Activated B cell treated with CpG ODN at 0.5 μM for 24 hours (primary cell): ENCODE measurements at places on chromosomes 16 and 17.

GRCh38 chr16:62019851-62020250, 16.4 kb downstream of the CDH8 start:
- DNase-seq, result no peak

DNA sequence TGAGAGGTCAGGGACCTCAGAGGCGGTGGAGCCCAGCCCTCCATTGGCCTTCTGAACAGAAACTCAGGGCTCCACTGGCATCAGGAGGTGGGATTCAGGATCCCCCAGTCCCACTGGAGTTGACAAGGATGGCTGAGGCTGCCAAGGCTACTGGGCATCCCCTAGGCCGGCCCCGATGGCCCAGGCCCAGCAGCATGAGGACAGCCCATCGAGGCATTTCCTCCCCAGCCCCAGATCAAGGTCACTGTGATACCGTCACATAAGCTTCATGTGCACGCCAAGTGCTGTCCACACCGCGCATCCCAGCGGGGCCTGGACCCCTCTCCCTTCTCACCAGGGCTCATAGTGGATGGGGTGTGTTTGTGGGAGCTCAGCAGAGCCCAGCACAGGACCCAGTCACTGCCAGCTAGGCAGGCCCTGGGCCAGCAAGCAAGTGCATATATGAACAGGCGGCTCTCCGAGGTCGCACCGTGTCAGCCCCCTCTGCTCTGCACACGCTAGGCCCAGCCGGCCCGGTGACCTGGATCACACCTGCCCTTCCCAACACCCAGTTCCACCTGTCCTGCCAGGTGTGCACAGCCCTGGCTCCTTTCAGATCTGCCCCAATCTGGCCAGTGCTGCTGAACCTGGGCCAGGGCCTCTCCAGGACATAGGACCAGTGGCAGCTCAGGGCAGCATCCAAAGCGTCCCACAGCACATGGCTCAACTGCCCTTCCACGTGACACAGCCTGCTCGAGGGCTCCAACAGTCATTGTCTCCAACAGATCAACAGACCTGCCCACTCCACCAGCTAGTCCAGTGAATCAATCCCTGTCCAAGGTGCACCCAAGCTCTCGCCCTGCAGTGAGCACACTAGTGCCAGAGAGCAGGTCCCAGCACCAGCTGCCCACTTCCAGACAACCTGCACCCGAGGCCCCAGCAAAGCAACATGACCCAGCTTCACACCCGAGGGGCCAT, 32.8 kb upstream of the RASD1 start:
- DNase-seq, result no peak

DNA sequence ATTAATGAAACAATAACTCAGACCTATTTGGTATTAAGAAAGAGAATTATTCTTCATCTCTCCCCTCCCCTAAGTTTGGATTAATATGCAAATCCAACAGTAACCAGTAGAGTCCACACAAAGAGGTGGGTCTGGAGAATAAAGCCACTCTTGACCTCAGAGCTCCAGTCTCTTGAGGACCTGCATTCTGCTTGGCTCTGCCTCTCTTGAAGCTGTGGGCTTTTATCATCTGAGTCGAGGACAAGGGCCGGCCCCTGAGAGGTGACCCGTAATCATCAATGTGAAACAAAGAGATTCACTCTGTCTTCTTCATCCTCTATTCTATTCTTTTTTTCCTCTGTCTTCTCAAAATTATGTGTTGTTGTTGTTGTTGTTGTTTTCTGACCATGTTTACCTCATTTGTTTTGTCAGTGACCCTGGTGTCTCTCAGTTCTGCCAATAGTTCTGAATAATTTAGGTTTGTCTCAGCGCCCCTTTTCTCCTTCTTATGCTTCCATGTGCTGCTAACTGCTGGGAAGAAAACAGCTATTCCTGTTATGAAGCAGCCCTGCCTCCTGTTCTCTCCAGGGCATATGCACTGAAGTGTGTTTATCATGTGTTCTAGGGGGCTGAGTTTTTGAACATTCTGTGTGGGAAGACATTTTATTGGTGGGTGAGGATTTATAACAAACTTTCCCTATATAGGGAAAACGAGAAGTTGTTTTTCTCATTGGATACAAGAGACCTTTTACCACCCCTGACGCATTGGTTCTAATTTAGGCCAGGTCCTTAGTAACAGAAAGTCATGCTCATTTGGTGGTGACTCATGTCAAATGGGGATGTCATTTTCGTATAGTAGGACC, 135.8 kb downstream of the TRIM37 start:
- no peak for DNase-seq

GRCh38 chr17:80750263-80750662, 205.6 kb downstream of the RPTOR start:
- no peak for DNase-seq

GRCh38 chr17:1896243-1897104, 66.7 kb downstream of the RPA1 start:
- DNase-seq, result no peak

- no peak for DNase-seq
Measured at GRCh38 chr17:77770331-77771105, 188.0 kb upstream of the TNRC6C start.
